Ovary (tissue), 10 donors: ENCODE measurements at places on chromosomes 6 and 20. TPM values are rescaled to one million over a fixed set of nuclear protein-coding genes. Genes with fewer than 3 reads are reported as not detected.

The ASIP gene
- total RNA-seq = 7.3 TPM

The INSM1 gene
- total RNA-seq = not detected

The ASF1A gene
- 23.9 TPM for total RNA-seq

The FOXC1 gene
- total RNA-seq = 15.9 TPM

The LAMA4 gene
- 92.8 TPM for total RNA-seq

The NOX3 gene
- not detected for total RNA-seq

The LPA gene
- total RNA-seq = 0.24 TPM

The RIPPLY2 gene
- not detected for total RNA-seq

The PTPRT gene
- total RNA-seq = 0.12 TPM

The PGBD1 gene
- total RNA-seq = 3.5 TPM

The GABRR2 gene
- total RNA-seq = 0.48 TPM

The STX11 gene
- total RNA-seq = 1.8 TPM

The BPIFA1 gene
- total RNA-seq = not detected

The ANKRD66 gene
- 0.71 TPM for total RNA-seq

The TSPO2 gene
- total RNA-seq = not detected

The SHLD1 gene
- 5.6 TPM for total RNA-seq

The LEMD2 gene
- total RNA-seq = 65.0 TPM

The FAM217A gene
- not detected for total RNA-seq
